ENCODE measurements at places on chromosomes 7 and 10.

DNA sequence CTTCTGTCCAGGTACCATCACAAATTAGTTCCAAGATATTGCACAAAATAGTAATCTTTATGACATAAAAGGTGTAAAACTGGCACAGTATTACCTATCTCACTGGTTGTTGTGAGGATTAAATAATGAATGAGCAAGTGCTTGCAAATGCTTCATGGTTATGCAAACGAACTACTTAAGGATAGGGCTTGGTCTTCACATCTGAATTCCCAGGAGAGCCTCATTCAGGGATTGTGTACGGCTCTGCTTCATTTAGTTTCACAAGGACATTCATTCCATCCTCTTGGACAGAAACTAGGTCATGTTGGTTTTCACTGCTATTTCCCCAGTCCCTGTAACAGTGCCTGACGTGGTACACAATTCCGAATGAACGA is 12.1 kb downstream of the ABCA13 start:
- DNase-seq = no peak

DNA sequence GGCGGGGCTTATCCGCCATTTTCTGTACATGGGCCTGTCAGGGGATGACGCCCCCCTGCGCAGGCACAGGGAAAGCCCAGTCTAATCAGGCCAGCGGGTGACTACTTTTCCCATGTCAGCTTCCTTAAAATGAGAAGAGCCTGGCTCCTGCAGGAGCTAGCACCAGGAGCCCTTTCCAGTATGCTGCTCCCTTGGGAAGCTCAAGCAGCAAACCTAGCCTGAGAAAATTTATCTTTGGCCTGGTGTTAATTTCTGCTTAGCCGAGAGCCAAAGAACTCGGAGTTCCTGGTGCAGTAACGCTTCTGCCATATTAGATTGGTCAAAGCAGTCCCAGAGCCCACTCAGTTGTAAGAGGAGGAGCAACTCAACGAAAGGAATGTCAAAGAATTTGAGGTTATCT is 239.0 kb upstream of the PHYHIPL start:
- DNase-seq = no peak

DNA sequence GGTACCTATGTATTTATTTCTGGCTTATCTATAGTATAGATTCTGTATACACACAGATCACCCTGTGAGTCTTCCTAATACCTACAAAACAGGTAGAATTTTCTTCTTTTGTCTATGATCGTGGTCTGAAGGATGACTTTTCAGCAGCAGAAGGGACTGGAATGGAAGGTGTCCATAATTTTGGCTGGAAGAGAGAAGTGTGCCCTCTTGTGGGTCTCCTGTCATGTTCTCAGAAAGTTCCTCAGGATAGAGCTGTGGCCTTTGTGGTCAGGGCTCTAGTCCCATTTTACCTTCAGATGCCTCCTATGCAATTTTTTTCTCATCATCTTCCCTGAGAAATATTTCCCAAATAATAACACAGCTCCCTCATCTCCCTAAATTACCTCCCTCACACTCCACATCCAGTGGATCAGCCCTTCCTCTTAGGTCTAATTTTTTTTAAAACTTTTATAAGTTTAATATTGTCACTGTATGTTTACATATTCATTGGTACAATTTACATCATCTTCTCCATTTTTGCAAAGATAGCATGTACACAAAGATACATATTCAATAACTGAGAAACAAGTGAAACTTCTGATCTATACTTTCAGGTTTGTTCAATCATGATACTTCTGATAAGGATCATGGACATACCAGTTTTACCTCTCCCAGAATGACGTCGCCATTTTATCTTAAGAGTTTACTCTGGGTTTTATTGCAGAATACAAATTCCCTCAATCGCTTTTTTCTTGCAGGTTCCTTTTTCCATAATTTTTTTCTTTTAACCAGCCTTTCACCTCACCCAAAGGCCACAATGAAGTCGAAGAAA is 112.7 kb downstream of the REEP3 start:
- no peak for DNase-seq

- no peak for DNase-seq
Observed at GRCh38 chr10:29203432-29203831, 85.4 kb upstream of the LYZL1 start.

DNA sequence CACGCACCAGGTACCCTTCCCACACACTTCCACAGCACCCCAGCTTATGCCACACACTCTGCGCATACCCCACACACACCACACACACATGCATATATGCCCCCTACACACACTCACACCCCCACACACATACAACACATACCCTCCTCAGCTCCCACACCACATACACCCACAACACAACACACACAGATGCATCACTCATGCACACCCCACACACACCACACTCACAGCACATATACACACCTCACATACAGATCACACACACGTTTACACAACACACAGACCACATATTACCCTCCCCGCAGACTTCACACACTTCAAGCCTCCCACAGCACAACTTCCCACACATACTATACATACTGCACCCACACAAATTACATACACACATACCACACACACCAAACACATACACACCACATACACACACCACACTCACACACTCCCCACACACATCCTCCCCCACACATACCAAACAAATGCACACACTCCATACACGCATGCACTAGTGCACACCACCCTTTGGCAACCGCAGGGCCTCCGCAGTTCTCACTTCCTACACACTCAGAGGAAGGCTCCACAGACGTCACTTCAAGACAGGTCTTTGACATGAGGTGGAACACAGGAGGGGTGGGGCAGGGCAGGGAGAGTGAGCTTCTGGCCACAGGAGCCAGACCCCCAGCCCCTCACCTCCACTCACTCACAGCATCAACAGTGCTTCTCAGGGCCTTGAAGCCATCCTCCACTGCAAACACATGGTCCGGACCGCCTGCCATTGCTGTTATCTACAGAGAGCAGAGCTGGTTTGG is 18.5 kb upstream of the ANTXRL start:
- DNase-seq = no peak

- DNase-seq = no peak
Observed at GRCh38 chr7:55992346-55992745, 28.0 kb downstream of the NIPSNAP2 start.

DNA sequence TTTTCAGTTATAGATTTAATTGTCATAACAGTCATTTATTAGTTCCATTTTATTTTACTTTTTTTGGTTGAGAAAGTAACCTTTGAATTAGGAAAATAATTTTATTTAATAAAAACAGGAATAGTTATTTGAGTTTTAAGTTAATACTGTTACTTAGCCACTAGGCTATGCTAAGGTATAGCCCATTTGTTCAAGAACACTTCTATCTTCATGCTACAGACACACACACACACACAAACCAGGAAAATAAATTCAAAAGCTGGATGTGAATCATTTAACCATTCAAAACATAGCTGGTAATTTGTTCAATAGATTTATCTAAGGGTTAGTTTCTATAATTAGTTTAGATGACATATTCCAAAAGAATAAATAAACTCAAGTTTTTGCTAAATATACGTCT is 148.4 kb downstream of the RNF133 start:
- DNase-seq = no peak

GRCh38 chr7:3436746-3437145 is 135.7 kb downstream of the SDK1 start:
- no peak for DNase-seq

DNA sequence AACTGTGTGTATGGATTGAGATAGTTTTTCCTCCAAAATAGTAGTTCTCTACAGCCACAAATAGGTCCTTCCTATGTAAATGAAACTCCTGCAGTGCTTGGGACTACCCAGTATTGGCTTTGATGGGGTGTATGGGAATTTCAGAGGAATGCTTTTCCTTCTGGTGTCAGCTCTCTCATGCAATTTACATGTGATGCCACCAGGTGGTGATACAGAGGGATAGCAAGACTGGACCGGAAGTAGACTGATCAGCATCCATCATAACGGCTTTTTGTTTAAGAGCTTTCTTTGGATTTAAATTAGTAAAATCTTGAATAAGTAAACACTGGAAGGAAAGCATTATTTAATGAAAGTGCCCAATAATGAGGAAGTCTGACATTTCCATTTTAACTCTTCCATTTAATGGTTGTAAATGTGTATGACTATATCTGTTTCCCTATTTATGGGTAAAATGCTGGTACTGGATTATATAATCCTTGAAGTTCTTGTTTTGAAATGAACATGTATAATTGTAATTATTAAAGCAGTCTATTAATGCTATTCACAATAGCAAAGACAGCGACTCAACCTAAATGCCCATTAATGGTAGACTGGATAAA is 22.7 kb downstream of the DYNC1I1 start:
- DNase-seq = no peak

GRCh38 chr10:20494474-20494873 is 402.6 kb downstream of the NEBL start:
- no peak for DNase-seq
